AG10803 (cell line): ENCODE measurements at places on chromosomes 4 and X.

DNA sequence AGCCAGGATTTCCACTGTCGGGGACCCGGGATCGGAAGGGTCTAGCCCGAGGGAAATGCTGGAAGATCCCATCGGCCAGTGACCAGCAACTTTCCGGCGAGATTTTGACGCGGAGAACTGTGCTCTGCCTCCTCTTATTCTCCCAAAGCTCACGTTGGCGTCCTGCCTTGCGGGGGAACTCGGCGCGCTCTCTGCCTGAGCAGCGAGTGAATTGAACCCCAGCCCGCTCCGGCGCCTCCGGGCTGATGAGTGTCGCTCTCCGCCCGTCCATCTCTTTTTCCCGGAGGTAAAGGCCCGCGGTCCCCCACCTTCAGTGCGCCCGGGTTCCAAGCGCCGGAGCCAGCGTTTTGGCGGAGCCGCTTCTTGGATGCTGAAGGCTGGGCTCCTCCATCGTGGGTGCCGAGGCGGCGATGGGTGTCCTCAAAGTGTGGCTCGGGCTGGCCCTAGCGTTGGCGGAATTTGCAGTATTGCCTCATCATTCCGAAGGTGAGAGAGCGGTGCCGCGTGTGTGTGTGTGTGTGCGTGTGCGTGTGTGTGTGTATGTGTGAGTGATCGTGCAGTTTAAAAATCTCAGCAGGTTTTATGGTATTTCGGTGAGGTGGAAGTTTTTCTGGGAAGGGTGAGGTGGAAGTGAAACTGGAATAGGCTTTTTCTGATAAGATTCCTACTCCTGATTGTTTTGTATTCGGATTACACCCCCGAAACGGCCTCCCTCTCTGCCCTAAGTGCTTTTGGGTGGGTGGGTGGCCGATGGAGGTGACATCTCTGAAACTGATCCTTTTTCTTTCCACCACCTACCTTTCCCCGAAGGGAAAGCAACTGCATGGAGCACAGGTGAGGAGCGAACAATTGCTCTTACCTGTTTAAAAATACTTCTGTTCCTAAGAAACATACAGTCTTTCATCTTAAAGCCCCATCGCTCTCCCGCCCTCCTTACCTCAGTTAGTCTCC is 752 bp downstream of the FRAS1 start:
- peak; percentile 42 for DNase-seq

GRCh38 chr4:188113156-188113555 is 3.8 kb upstream of the TRIML2 start:
- no peak for DNase-seq

GRCh38 chr4:41448934-41449333 is 89.0 kb upstream of the LIMCH1 start:
- DNase-seq: no peak

DNA sequence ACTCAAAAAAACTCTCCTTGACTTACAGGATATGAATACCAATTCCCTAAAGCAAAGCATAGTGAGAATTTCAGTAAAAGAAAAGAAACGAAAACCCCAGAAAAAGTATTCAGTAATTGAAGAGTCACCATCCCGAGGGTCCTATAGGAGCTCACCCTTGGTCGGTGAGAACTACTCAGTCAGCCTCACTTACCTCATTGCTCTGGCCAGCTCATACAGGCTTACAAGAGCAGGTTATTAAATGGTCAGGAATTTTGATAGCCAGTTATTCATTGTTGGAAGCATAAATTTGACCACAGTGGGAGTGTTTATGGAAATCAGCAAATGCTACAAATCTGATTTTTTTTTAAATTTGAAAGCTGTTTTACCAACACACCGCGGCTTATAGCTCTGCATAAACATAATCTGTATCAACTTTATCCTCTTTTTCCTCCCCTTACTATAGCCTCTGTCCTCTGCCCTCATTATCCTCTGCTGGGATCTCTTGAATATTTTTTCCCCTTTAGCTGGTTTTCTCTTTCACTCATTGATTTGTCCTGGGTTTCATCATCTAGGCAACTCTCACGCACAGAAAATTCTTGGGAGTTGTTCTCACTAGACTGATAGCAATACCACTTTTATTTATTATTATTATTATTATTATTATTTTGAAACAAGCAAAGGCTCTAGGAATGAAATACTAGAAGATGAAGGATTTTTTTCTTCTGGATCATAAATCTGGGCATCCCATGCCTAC is 11.0 kb upstream of the CXCL2 start:
- DNase-seq: peak; percentile 88

GRCh38 chrX:3699821-3700381 is 13.5 kb downstream of the PRKX start:
- DNase-seq: no peak

DNA sequence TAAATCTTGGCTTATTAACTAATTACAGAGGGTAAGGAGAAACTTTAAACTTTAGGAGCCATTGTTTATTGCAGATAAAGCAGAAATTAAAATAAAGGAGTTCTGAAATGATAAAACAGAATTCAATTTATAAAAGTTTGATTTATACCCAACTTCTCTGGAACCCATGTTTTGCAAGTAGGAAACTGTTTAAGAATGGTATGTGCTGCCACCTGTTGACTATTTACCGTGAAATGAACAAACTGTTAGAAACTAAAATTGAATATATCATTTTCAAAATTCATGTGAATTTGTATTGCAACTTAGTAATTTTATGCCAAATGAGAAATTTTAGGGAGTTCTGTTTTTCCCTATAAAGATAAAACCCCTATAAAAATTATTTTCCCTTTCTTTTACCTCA is 11.0 kb upstream of the TBC1D8B start:
- peak; percentile 21 for DNase-seq

DNA sequence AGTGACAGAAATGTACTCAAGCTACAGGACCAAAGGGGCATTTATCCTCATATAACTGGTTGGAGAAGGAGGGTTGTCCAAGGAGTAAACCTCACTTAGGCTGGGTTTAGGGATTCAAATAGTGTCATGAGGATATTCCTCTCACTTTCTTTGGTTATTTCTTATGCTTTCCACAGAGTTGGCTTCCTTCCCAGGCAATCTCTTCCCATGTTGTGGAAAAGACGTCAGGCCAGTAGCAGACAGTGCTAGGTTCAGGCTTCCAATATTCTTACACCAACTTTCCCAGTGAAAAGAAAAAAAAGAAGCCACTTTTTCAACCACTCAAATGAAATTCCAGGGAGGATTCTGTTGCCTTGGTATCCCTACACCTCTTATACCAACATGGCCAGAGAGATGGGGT is 653.0 kb downstream of the C4orf33 start:
- no peak for DNase-seq
